ENCODE measurements at places on chromosomes 3 and 15.
A peak's percentile ranks its signal among the peaks of the same experiment; 100 is the strongest.

GRCh38 chr3:135452881-135453280 is 512.6 kb upstream of the PPP2R3A start:
- peaks cover 20% of the 10 kb centered on the region for H3K27me3 ChIP-seq
- no peak for DNase-seq
- H3K4me1 ChIP-seq, result no peaks in the 10 kb centered on the region
- no peaks in the 10 kb centered on the region for H3K36me3 ChIP-seq
- H3K4me3 ChIP-seq, result no peak overlapping the region

DNA sequence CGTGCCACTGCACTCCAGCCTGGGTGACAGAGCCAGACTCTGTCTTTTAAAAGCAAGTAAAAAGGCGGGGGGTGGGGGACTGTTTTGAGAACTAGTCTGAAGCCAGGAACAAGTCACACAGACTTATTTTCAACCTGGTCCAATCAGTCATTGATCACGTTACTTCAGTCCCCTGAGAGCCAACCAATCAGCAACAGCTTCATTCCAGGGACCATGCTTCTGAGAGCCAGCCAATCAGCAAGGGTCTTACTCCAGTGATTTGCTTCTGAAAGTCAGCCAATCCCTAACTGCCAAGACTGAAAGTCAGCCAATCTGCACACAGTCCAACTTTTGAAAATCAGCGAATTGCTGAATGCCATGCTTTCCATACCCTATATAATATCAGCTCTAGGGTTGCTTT is 48.6 kb upstream of the C15orf39 start:
- no peak for DNase-seq
- no peak overlapping the region for H3K4me3 ChIP-seq
- no peak overlapping the region for H3K27ac ChIP-seq
- peaks cover 15% of the 10 kb centered on the region for H3K4me1 ChIP-seq
- H3K27me3 ChIP-seq, result no peaks in the 10 kb centered on the region
- H3K36me3 ChIP-seq, result no peaks in the 10 kb centered on the region

DNA sequence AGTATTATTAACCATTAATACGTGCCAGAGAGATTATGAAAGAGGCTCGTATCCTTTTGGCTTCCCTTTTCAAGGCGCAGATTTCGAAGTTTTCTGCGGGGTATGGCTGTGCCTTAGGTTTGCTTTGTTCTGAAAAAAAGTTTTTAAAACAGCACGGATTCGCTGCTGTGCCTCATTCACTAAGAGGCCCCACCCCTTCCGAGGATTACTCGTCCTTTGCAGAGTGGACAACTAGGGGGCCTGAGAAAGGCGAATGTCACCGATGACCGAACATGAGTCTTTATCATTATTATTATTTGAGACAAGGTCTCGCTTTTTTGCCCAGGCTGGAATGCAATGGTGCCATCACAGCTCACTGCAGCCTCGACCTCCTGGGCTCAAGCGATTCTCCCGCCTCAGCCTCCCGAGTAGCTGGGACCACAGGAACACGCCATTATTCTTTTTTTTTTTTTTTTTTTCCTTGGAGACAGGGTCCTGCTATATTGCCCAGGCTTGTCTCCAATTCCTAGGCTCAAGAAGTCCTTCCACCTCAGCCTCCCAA is 684 bp upstream of the RPS27L start:
- peak overlapping the region; percentile 100 for H3K27ac ChIP-seq
- peaks cover 11% of the 10 kb centered on the region for H3K36me3 ChIP-seq
- DNase-seq, result no peak
- peaks cover 24% of the 10 kb centered on the region for H3K4me1 ChIP-seq

GRCh38 chr15:88118035-88118434 is 138.5 kb downstream of the NTRK3 start:
- no peak overlapping the region for H3K27ac ChIP-seq
- DNase-seq, result no peak
- no peaks in the 10 kb centered on the region for H3K4me1 ChIP-seq

DNA sequence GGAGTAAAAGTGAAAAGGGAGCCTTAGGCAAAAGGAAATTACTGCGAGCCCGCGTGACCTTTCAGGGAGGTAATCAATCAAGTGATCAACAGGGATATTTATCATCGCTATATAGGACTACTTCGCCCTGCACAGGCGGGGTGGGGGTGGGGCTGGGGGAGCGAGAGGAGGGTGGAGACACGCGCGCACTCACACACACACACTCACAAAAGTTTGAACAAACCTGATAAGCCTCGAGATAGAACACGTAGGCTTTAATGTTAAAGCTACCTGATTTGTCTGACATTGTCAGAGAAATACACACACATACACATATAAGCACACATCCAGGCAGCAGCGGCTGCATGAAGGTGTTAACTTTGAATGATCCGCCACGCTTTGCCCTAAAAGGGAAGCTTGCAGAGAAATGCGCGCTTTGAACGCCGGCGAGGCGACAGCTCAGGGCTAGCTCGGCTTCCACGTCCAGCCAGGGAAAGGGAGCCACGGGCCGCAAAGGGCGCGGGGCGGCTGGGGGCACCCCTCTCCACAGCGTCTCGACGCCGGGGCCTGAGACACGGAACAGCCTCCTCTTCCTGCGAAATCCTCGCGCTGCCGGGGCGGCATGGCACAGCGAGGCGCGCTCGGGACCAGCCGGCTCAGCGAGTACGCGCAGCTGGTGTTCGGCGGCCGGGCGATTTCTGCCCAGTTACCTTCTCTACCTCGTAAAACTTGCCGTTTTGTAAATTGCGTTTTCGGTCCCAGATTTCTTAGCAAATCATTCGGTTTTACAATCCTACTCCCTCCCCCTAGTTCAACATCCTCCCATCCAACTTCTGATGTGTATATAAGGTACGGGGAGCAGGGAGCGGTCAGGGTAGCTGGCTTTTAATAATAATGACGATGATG is 4.8 kb upstream of the MECOM start:
- peak overlapping the region; percentile 75 for H3K4me3 ChIP-seq
- H3K4me1 ChIP-seq, result peaks cover 27% of the 10 kb centered on the region
- DNase-seq, result no peak
- H3K27ac ChIP-seq, result no peak overlapping the region

GRCh38 chr15:29311696-29312095 is 42.1 kb upstream of the NSMCE3 start:
- H3K27me3 ChIP-seq, result no peaks in the 10 kb centered on the region
- peaks cover 12% of the 10 kb centered on the region for H3K4me1 ChIP-seq
- H3K36me3 ChIP-seq, result no peaks in the 10 kb centered on the region
- peak overlapping the region; percentile 46 for H3K27ac ChIP-seq
- DNase-seq, result no peak
- no peak overlapping the region for H3K4me3 ChIP-seq

DNA sequence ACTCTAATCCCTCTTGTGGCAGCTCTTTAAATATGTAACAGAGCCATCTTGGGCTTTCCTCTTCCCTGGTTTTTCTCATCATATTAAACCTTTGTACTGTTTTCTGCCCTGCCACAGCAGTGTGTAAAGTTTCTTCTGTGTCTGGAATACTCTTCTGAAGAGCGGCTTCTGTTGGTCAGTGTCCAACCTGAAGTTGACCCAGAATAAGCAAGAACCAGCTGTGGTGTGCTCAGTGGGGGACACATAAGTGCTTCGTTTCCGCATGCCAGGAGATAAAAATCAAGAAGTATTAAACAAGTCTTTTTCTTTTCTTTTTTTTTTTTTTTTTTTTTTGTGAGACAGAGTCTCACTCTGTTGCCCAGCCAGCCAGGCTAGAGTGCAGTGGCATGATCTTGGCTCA is 173.2 kb upstream of the CHRM5 start:
- H3K36me3 ChIP-seq, result no peaks in the 10 kb centered on the region
- no peak for DNase-seq
- no peaks in the 10 kb centered on the region for H3K4me1 ChIP-seq
- no peak overlapping the region for H3K27ac ChIP-seq
- H3K27me3 ChIP-seq, result peaks cover 4% of the 10 kb centered on the region
- H3K4me3 ChIP-seq, result no peak overlapping the region

- H3K4me3 ChIP-seq, result no peak overlapping the region
- no peak overlapping the region for H3K27ac ChIP-seq
- peaks cover 2% of the 10 kb centered on the region for H3K4me1 ChIP-seq
- H3K27me3 ChIP-seq, result no peaks in the 10 kb centered on the region
These were observed 30.7 kb downstream of the WHAMM start for GRCh38 chr15:82840166-82840565.

- H3K4me1 ChIP-seq, result no peaks in the 10 kb centered on the region
- no peak for DNase-seq
- H3K4me3 ChIP-seq, result no peak overlapping the region
- H3K27me3 ChIP-seq, result no peaks in the 10 kb centered on the region
These were observed 135.9 kb downstream of the TFDP2 start for GRCh38 chr3:142013326-142013980.

DNA sequence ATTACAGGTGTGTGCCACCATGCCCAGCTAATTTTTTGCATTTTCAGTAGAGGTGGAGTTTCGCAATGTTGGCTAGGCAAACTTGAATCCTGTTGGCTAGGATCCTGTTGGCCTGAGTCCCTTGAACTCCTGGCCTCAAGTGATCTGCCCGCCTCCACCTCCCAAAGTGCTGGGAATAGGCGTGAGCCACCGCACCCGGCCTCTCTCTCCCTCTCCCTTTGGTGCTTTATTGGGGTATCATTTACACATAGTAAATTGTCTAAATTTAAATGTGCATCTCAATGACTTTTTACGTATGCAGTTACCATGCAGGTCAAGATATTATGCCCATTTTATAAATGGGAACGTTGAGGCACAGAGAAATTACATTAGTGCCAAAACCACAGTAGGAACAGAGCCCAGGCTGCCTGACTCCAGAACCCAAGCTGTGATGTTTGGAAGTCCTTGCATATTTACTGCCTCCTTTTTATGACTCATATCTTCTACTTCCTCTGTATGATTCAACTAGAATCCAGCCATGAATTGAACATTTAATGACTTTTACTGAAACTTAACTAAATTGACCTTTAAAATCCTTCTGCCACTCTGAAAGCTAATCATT is 34.0 kb upstream of the RPP14 start:
- H3K4me1 ChIP-seq, result peaks cover 12% of the 10 kb centered on the region
- H3K36me3 ChIP-seq, result peaks cover 16% of the 10 kb centered on the region
- peak overlapping the region; percentile 89 for H3K27ac ChIP-seq
- DNase-seq, result no peak
- H3K4me3 ChIP-seq, result no peak overlapping the region

DNA sequence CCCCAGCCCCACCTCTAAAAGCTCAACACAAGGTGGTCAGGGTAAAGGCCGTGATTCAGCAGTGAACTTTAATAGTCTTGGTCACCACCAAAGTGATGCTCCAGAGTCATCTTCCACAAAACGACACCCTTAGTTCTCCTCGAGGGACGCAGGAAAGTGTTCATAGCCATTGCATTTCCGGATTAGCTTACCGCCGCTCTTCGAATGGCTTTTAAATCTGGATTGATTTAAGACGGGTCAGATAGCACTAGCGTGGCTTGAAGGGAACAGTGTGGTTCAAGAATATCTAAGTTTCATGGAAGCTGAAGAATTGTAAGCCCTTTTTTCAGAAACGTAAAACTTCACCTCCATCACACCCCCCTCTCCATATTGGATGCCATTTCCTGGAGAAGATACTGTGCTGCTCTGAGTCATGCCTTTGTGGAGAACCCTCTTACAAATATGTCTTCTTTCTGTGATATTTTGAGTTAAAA is 829 bp downstream of the RNF7 start:
- H3K27ac ChIP-seq, result peak overlapping the region; percentile 96
- H3K27me3 ChIP-seq, result no peaks in the 10 kb centered on the region
- peak overlapping the region; percentile 92 for H3K4me3 ChIP-seq
- no peak for DNase-seq

DNA sequence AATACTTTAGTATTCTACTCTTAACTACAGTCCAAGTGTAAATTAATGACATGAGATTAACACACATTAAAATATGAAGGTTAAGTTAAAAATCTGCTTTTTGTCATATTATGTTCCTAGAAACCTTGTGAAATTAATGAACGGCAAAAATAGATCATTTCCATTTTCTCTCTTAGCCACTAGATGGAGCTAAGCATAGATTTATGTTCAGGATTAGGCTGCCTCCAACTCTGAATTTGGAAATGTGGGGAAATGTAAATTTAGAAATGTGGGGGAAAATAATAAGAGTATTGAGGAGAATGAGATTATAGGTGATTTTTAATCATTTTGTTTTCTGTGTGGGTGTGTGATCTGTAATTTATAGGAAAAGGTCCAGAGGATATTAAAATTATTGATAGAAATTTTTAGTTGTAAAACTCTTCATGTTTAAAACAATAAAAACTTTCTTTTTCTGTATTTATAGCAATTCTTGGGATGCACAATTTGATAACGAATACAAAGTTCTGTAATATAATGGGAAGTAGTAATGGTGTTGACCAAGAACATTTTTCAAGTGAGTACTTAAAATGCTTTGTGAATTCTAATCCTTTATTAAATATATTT is 59.2 kb downstream of the TMOD3 start:
- H3K4me1 ChIP-seq, result peaks cover 27% of the 10 kb centered on the region
- no peaks in the 10 kb centered on the region for H3K27me3 ChIP-seq
- no peak for DNase-seq
- peak overlapping the region; percentile 9 for H3K27ac ChIP-seq

DNA sequence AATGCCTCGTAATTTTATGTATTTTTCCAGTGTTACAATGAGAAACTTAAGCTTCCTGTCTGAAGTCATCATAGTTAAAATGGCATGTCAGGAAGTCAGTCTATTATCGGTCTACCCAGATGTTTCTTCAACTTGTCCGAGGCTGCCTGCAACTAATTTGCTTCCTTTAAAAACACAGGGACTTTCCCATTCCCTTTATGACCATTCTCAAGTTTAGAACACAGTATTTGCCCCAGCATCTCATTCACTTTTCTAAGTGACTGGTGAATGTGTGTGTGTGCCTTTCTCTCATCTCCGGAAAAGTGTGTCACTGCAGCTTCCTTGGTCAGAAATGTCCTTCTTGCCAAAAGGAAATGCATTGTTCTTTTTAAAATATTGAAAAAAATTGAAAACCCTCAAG is 466.6 kb downstream of the RAP2B start:
- H3K27ac ChIP-seq, result no peak overlapping the region
- no peaks in the 10 kb centered on the region for H3K36me3 ChIP-seq
- H3K4me3 ChIP-seq, result no peak overlapping the region
- H3K4me1 ChIP-seq, result no peaks in the 10 kb centered on the region

DNA sequence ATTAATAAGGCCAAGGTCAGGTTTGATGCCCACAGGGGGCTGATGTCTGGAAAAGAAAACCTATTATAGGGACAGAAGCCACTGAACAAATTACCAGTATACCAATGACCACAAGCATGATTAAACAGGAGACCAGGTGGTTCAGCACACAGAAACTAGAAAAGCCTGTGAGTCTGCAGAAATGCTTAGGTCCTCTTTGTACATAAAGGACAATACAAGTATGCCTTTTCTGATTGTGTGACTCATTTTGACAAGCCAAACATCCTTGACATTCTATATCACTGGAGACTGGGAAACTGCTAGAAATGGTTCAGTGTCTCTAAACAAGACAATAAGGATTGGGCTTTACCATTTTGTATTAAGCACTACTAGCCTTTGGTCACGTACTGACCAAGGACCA is 113.2 kb upstream of the MYO5C start:
- no peak overlapping the region for H3K27ac ChIP-seq
- no peak overlapping the region for H3K4me3 ChIP-seq
- peaks cover 6% of the 10 kb centered on the region for H3K36me3 ChIP-seq
- peaks cover 7% of the 10 kb centered on the region for H3K4me1 ChIP-seq
- no peaks in the 10 kb centered on the region for H3K27me3 ChIP-seq

GRCh38 chr15:56293495-56294292 is 50.0 kb upstream of the RFX7 start:
- H3K4me1 ChIP-seq, result no peaks in the 10 kb centered on the region
- H3K4me3 ChIP-seq, result no peak overlapping the region
- no peak overlapping the region for H3K27ac ChIP-seq
- peaks cover 3% of the 10 kb centered on the region for H3K36me3 ChIP-seq
